ENCODE measurements at places on chromosomes 5 and 9.

- DNase-seq, result no peak
These were observed 1099.9 kb upstream of the DMAC1 start for GRCh38 chr9:8899511-8899910.

DNA sequence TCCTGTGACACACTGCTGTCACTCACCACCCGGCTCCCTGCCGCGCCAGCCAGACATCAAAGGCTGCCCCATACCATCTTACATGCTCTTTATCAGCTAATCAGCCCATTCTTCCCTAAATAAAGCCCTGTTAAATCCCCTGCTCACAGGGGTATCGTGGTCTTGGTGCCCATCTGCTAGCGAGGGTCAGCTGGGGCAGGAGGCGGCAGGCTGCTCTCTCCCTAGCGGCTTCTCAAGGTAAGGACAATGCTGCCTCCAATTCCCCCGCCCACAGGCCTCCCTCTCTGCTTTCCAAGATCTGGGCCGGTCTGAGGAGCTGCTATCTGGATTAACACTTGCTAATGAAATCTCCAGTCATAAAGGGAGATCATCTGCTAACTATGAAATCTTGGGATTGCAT is 26.8 kb downstream of the BARHL1 start:
- no peak for DNase-seq

GRCh38 chr9:89189215-89189614 is 10.6 kb upstream of the SHC3 start:
- DNase-seq, result no peak

- DNase-seq, result no peak
These were observed 368.1 kb upstream of the GRIA1 start for GRCh38 chr5:153122403-153122802.

DNA sequence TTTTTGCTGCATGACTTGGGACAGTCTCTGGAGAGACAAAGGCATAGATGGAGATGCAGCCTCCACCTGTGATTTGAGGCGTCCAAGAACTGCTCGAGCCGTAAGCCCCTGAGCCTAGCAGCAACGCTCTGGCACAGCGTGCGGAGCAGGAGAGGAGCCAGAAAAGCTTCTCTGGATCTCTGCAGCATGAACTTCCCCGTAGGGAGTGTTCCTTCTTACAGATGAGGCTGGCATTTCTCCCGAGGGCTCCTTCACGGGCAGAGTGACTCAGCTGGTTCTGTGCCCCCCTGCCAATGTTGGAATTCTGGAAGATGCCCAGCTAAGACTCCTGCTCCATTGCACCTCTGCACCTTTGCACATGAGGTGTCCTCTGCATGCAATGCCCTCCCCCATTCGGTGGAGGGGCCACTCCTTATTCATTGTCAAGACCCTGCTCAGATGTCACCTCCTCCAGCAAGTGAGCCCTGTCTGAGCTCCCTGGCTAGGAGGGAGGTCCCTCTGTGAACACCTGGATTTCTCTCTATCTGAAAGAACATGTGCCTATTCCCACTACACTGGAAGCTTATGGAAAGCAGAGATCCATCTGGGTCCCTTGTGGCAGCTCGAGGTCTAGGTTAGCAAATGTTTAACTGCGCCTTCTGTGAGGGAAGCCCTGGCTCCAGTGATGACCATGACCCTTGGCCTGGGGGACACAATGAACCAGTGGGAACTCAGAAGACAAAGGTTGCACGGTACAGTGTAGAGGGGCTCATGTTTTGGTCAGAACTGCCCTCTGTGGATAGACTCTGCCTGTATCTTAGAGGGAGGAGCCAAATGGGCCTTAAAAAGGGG is 39.6 kb downstream of the SH3PXD2B start:
- no peak for DNase-seq

DNA sequence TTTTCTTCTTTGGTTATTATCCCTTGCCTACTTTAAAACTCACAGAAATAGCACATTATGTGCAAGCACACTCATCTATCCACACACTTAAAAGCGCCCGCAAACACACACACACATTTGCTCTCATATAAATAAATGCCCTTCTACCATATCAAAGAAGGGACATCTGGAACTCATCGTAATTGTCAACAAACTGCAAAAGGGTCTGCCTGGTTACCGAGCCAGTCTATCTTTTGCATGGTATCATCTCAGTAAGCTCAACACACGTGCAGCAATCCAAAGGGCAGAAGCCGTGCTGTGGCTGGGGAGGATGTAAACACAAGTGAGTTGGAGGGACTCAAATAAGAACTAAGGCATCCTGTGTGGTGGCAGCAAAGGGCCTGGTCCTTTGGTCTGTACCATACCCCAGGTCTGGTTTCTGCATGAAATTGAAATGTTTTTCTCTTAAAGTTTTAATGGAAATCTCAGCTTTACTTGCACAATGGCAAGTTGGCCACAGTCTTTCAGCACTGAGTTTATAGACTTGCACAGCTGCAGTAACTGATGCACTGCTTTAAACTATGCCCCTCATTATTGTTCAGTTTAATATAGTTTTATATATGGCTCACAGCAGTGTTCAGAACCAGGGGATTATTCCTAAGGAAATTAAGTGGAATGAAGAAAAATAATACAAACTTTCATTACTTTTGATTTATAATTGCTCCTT is 331.0 kb downstream of the ADAMTS6 start:
- DNase-seq, result no peak

- DNase-seq, result no peak
These were observed 256.5 kb downstream of the CETN3 start for GRCh38 chr5:90153031-90153430.

GRCh38 chr9:35227284-35227683 is 65.5 kb downstream of the UNC13B start:
- DNase-seq, result no peak

- no peak for DNase-seq
These were observed 33.6 kb upstream of the MEGF10 start for GRCh38 chr5:127256886-127257597.

GRCh38 chr9:134691695-134692572 is 50.3 kb downstream of the COL5A1 start:
- no peak for DNase-seq

GRCh38 chr9:136672431-136673087 is 9.8 kb downstream of the EGFL7 start:
- no peak for DNase-seq

- DNase-seq, result no peak
These were observed 70.9 kb downstream of the LMNB1 start for GRCh38 chr5:126847826-126848251.

- DNase-seq, result no peak
These were observed 450.4 kb upstream of the CHD1 start for GRCh38 chr5:99379187-99379586.

- no peak for DNase-seq
These were observed 174.3 kb upstream of the PIK3R1 start for GRCh38 chr5:68041293-68041692.

DNA sequence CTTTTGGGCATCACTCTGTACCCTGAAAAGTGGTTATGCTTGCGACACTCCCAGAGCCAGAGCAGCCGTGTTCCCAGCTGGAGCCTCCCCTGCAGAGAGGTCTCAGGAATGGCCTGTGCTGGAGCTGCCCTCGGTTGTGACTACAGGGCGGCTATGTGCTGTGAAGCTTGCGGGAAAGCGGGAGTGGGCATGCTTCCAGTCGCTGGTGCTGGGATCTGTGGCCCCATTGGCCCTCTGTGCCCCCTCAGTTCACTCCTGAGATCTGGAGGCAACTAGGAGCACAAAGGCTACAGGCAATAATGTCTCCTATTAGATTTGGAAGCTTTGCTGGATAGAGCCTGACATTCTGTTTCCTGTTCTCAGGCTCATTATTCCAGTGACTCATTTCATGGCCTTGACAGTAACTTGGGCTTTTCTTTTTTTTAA is 56.9 kb downstream of the GPR107 start:
- no peak for DNase-seq

DNA sequence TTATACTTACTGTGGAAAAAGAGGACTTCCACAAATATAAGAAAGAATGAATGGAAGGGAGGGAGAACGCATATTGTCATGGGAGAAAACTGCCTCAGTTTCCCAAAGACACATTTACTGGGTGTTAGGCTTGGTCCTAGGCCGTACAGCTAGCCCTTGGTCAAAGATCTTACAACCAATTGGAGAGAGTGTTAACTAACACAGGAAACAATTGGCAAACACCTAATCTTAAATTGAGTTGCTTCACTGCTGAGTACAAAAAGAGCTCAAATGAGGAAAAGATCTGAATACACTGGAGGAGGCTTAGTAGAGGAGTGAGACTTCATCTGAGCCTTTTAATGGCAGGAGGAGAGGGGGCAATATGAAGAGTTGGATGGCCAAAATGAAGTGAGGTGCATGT is 161.7 kb downstream of the GLIS3 start:
- DNase-seq, result no peak

- no peak for DNase-seq
These were observed 306.3 kb upstream of the SGCD start for GRCh38 chr5:156020647-156021046.

- DNase-seq, result no peak
These were observed 13.1 kb downstream of the NACC2 start for GRCh38 chr9:136081826-136082495.

- DNase-seq, result no peak
These were observed 138.7 kb upstream of the GRHPR start for GRCh38 chr9:37283730-37284325.

DNA sequence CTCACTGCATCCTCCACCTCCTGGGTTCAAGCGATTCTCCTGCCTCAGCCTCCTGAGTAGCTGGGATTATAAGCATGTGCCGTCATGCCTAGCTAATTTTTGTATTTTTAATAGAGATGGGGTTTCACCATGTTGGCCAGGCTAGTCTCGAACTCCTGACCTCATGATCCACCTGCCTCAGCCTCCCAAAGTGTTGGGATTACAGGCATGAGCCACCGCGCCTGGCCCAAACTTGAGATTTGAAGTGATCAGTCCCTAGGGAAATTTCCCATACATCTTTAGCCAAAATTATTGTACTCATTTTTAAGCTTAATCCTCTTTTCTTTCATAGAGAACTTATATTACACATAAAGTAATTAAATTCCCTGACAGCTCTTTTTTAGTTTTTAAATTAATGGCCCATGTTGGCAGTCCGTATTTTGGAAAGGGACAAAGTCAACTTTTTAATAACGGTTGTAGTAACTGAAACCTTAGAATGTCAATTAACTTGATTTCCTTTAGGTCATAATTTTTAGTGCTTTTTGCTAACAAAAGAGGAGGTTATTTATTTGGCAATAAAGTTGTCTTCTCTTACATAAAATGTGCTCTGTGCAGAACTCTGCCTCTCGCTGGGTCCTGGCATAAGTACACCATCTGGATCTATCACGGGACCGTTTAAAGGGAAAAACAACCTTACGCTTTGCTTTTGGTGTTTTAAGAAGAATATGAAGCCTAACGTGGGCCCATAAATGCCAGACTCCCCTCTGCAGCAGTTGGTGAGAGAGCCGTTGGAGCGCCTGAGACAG is 142.3 kb upstream of the OTULINL start:
- DNase-seq, result no peak

- DNase-seq, result no peak
These were observed 13.0 kb upstream of the ABLIM3 start for GRCh38 chr5:149128023-149128875.

DNA sequence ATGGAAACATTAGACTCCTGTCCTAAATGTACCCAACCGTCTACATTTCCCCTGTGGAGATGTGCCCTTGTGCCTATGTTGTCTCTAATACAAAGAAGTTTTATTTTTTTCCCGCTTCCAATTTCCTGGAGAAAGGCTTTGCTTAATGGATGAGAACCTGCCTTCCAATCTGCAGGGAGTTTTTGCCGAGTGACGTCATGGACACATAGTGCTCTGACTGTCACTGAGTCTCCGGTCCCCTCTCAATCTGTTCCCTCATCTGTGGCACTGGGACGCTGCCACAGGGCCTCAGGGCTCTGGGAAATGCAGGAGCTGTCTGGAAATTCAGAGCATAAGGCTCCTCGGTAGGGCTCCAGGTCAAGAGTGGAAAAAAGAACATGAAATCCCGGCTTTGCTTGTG is 144.8 kb downstream of the PDZD2 start:
- no peak for DNase-seq

DNA sequence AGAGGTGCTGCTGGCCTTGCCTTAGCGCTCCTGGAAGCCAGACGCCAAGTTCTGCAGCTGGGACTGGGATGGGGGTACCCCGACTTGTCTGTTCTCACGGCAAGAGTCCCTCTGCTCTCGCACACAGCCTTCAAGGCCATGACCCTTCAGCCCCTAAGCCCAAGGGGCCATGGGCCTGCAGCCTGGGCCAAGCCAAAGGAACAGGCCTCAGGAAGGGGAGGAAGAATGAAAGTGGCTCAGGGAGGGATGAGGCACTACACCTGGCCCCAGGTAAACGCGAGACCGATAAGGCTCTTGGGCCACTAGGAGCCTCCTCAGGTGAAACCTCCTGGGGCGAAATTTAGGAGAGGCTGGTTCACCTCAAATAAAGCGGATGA is 3.9 kb downstream of the EBF1 start:
- no peak for DNase-seq

GRCh38 chr5:72956324-72957140 is 691 bp downstream of the FCHO2 start:
- no peak for DNase-seq
